ENCODE measurements at places on chromosomes 3 and 15.

DNA sequence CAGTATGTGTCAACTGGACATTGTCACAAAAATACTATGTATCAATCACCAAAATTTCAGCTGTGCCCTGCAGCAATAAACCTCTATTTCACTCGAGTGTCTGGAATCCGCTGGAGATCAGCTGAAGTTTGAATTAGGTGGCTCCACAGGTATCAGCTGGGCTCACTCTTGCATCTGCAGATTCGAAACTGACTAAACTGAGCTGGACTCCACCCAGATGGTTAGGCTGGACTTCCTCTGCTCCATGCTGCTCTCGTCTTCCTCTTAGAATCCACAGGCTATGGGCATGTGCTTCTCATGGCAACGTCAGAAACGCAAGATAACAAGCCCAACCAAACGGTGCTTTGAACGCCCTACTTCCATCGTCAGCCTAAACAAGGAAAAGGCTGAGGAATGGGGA, 565.3 kb upstream of the ROBO2 start:
- no peak for DNase-seq

DNA sequence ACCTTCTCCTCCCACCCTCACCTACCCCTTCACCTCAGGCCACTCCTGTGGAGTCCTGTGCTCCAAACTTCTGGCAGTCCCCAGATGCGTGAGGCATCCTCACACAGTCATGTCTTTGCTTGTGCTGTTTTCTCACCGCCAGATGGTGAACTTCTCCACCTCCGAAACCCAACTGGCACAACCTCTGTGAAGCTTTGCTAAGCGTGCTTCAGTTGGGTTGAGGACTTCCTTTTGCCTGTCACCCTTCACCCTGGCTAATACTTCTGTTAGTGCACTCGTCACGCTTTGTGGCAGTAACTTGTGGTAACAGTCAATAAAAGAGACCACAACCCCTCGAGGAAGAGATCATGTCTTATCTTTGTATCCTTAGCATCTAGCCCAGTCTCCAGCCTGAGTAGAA, 42.0 kb upstream of the SKOR1 start:
- DNase-seq, result no peak

- no peak for DNase-seq
These were observed 93.4 kb downstream of the PEX5L start for GRCh38 chr3:179943117-179943880.

DNA sequence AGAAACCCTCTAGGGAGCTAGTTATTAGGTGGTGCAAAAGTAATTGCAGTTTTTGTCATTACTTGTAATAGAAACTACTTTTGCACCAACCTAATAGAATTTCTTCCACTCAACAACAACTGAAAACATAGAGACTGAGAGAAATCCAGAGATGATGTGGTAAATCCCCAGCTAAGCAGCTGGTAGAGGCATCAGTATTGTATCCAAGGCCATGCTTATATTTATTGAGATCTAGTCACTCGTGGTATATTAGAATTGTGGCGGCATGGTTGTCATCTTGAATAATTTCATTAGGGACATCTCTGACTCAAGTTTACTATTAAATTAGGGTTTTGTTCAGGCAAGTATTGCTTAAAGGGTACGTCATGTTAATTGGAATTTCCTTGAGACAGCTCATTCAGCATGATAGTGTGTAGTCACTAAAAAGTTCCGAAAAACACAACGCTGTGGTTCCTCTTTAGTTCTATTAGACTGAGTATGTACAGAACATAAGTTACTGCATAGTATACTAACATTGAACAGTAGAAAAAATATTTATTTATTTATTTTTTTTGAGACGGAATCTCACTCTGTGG, 35.3 kb downstream of the PAK2 start:
- no peak for DNase-seq

- DNase-seq, result no peak
These were observed 60.5 kb downstream of the MYRIP start for GRCh38 chr3:39869890-39870289.

- no peak for DNase-seq
These were observed 94.0 kb downstream of the LRRC28 start for GRCh38 chr15:99345242-99345641.

DNA sequence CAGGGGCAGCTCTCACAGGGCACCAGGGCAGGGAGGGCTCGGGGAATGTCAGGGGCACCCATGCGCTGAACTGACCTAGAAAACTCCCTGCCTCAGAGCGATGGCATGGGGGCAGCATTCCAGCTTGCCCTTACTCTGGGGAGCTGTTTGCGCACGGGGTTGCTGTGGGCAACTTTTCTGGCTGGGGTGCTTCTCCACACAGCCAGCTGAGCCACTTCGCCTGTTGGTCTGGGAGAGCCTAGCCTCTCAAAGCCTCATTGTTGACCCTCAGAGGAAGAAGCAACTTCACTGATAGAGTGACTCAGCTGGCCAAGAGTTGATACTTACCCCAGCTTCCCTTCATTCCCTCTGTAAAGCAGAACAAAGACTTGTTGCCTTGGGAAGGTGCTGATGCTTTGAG, 42.6 kb upstream of the MRPS22 start:
- DNase-seq, result no peak

- no peak for DNase-seq
These were observed 15.7 kb upstream of the CAND2 start for GRCh38 chr3:12780751-12781150.

GRCh38 chr3:70360979-70361760, 48.7 kb upstream of the MDFIC2 start:
- no peak for DNase-seq

DNA sequence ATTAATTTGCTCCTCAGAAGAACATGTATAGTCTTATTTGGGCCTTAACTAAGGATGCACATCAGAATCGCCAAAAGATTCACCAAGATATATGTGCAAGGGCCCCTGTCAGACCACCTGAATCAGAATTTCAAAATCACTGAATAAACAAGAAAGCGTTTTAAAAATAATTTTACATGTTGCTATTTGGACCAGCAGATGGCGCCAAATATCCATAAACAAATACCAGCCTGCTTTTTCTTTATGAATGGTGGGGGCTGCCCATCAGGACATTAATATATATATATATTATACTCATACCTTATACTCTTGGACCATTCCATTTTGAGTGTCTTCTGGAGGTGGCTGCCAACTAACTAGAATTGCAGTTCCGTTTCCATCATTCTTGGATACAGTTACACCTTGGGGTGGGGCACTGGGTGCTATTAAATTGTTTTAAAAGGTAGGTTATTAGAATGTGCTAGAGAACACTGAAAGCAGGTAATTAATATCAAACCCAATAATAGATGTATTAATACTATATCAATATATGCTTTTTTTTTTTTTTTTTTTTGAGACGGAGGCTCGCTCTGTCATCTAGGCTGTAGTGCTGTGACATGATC, 1108.3 kb downstream of the ROBO1 start:
- no peak for DNase-seq

- no peak for DNase-seq
These were observed 498.4 kb downstream of the PDCD6IP start for GRCh38 chr3:34296796-34297195.

- DNase-seq, result no peak
These were observed 194.7 kb downstream of the DTWD1 start for GRCh38 chr15:49815526-49815925.

DNA sequence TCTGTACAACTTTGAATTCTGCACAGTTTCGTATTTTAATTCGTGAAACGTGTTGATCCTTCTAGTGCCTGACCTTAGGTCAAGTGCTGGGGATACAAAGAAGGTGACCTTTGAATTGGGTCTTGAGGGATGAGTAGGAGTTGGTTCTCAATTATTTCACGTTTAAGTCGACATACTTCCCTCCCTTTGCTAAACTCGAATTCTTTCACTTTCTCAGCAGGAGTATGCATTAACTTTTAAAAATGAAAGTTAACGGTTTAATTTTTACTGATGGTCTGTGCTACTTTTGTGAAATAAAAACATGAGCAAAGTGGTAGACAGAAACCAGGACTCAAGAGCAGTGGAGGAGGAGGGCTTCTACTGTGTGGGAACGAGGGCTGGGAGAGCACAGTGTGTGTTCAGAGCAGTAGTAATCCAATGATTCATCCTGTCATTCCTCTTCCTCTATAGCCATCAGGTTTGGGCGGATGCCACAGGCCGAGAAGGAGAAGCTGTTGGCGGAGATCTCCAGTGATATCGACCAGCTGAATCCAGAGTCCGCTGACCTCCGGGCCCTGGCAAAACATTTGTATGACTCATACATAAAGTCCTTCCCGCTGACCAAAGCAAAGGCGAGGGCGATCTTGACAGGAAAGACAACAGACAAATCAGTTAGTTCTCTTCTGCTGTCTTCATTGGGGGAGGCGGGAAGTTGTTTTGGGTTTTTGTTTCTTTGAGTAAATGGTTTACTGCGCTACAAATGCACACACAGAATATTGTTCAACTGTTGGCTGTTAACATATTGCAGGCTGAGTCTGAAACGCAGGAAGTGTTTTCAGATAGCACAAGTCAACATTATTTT, 78.6 kb upstream of the TSEN2 start:
- peak; percentile 95 for DNase-seq

DNA sequence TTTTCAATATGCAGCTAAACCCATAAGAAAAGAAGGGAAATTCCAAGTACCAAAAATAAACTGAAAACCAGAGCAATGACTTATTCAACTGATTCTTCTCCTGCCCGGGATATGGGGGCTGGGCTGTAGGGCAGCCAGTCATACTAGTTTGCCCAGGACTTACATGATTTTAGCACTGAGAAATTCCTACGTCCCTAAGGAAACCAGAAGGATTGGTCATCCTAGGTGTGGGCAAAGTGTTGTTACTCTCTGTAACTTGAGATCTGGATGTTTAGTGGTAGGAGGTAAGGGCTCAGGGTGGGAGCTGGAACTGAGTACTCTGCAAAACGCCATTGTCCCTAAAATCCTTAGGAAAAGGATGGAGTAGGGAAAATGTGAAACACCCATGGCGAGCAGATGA, 1.2 kb upstream of the DAZL start:
- no peak for DNase-seq

DNA sequence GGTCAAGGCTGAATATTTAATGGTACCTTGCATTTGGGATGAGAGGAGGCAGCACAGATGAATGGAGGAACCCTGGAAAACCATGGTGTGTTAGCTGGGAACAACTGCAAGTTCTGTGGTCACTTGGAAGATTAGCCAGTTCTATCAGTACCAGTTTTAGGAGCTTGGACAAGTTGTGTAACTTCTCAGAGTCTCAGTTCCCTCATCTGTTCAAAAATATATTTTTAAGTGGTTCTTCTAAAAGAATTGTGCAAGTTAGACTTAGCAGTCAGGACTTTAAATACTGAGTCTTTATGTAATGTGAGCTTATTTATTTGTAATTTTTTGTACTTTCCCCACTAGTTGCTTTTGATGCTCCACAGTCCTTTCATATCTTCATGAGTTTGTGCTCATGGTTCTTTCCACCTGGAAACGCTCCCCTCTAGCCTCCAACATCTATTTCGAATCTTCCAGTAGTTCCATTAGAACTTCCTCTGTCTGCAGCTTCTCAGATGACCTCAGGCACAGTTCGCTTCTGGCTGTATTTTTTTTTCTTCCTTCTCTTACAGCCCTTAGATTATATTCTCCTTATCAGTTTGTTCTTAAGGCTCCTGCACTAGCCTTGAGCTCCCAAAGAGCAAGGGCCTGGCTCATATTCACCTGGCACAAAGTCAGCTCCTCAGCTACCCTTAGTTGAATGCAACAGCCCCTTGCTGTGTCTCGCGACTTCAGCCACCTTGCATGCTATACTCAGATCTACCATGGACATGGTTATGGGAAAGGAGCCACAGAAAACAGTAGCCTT, 27.1 kb downstream of the ITPR1 start:
- DNase-seq, result no peak

- DNase-seq, result no peak
These were observed 140.9 kb upstream of the MRPS22 start for GRCh38 chr3:139202959-139203349.

DNA sequence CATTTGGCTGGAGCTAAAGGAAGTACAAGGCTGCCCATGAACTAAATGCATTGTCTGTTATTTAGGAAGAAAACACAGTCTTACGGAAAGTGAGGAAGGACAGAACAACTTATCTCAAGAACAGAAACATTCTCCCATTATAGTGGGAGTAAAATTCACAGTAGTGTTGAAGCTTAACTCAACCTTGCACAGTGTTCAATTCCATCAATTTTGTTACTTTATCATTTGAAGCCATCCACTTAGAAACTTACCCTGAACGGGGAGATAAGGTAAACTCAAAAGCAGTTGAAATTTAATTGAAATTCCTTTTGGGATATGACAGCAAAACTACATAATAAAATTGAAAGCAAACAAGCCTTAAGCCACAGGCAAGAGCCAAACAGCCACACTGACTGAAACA, 186.9 kb downstream of the PCCB start:
- no peak for DNase-seq

DNA sequence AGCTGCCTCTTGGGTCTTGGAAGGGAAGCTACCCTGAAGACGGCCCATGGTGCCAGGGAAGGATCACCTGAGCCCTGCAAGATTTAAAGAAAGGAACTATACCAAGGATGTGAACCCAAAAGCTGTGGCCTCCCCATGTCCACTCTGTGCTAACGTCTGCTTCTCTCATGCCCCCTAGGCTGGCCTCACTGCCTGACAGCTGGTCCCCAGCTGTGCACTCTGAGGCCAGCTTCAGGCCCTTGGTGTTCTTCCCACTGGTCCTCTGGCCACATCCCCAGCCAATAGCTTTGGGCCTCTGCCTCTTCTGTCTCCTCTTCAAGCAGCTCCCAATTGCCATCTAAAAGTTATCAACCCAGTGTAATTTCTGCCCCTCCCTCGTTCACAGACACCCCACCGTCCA, 5.2 kb upstream of the LRRK1 start:
- no peak for DNase-seq

DNA sequence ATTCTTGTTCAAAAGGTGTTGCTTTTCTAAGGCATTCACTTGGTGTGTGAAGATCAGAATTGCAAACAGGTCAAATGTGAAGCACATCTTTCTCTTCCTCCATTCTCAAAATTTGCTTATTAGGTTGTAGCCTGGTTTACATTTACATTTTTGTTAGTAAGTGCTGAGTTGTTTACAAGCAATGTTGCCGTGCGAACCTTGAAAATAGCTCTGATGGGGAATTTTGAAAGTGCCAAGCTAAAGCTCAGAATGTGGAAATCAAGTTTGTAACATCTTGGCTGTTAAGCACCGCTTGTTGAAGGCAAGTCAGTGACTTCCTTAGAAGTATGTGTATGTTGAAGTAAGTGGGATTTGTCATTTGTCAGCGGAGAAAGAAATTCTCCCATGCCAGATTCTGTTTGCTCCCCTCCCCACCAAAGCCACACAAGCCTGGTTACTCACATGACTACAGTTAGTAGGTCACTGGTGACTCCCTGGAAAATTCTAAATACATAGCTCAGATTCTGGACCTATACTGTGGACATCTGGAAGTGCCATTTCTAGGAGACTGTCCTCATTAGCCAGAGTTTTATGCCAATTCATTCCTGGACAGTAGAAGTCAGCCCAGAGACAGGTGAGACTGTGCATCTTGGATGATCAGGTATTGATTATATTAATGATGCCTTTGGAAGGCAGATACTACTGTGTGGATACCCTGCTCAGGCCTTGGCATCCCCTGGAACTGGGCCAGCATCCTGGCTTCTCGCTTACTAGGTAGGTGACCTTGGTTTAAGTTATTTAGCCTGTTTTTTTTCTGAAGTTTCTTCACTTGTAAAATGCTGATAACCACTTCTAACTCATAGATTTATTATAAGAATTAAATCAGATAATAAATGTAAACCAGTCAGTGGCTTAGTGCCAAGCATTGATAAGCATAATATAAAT, 390.6 kb upstream of the SEMA6D start:
- DNase-seq, result no peak

GRCh38 chr15:47206358-47206978, 510.8 kb upstream of the SEMA6D start:
- DNase-seq, result no peak

GRCh38 chr3:14413381-14414071, 11.1 kb downstream of the SLC6A6 start:
- no peak for DNase-seq

GRCh38 chr15:45162771-45163507, 24.8 kb downstream of the SHF start:
- peak; percentile 92 for DNase-seq

Measured in posterior vena cava (tissue), 2 donors.